ENCODE measurements at places on chromosomes 1 and 21. TPM values are rescaled to one million over a fixed set of nuclear protein-coding genes. Genes with fewer than 3 reads are reported as not detected.

- DNase-seq, result no peak
Observed at GRCh38 chr21:43280949-43281633, 112.3 kb downstream of the CRYAA start.

DNA sequence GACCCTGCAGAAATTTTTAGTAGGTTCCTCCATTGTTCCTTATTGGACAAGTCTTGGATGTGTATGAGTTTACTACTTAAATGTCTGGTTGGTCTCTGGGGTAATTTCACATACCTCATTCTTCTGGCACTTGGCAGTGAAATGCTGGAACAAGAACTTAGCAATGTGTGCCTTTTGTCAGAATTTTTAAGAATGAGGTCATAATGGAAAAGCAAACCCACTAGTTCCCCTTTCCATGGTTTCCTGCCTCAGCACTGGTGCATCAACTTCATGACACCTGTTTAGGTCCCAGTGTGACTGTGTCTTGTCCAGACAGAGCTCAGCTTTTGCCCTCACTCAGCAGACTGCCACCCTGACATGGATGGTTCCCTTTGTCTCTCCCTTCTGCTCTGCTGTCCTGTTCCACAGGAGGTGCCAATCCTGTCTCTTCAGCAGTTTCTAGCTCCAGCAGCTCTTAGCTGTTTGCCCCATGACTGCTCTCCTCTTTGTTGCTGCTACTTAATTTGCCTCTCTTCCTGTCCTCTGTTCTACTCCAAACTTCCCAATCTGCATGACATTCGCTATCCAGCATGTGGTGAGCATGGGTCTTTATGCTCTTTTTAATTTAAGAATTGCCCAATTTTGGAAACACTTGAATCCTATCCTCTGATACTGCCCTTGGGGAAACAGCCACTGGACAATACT is 135.6 kb downstream of the CYYR1 start:
- DNase-seq, result no peak

DNA sequence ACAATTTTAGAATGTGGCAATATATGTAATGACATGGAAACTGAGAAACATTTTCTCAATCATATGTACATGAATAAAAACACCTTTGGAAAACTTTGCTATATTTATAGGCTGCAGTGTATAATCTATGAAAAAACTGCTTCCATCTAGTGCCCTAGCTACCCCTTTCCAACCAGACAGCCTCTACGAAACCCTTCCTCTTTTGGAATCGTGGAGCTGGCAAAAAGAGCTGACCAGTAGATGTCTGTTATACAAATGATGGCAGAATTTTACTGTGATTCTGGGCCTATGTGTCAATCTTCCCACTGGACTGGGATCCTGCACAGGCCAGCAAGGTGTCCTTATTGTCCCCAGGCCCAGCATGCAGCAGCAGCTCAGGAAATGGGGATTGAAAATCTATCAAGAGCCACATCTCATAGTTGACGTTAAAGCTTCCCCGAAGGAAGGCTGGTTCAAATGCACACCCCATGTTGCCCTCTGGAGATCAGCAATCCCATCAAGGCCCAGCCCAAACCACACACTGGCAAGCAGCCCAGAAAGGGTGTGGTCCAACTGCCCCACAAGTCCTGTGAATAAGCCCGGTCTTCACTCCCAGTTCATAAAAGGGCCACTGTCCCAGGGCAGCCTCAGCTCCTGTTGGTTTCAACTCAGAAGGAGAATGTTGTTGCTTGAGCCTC is 8.8 kb upstream of the FAM20B start:
- DNase-seq, result peak; percentile 80

- no peak for DNase-seq
Observed at GRCh38 chr1:32998064-32998463, 33.5 kb upstream of the RNF19B start.

- no peak for DNase-seq
Observed at GRCh38 chr1:206766251-206766856, 4.2 kb upstream of the IL19 start.

GRCh38 chr21:25396135-25396711 is 211.1 kb downstream of the MRPL39 start:
- no peak for DNase-seq

GRCh38 chr1:154794608-154795007 is 75.5 kb downstream of the KCNN3 start:
- DNase-seq, result no peak

GRCh38 chr21:44384968-44385367 is 31.5 kb downstream of the TRPM2 start:
- DNase-seq, result no peak

GRCh38 chr1:226404904-226405222 is 3.0 kb downstream of the PARP1 start:
- DNase-seq, result no peak

DNA sequence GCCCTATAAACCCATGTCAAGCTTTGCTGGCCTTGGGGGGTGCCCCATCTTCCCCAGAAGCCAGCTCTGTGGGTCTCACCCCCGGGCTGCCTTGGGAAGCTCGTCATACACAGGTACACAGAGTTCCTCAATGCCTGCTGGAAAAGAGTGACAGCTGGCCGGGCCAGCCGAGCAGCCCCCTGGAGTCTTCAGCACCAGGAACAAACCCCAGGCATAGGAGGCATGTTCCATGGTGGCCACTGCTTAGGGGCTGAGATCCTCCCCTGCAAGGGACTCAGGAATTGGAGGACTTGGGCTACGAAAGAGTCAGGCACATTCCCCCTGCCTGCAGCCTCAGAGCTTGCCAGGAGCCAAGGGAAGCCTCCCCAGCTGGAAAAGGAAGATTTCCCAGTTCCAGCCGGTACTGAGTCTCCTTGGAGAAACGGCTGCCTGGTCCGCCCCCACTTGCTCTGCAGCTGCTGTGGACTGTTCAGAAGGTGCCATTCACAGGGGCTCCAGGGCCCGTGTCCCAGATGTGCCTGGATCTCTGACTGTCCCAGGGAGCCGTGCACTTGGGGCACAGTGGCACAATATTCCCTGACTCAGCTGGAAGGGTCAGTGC is 89.5 kb downstream of the STUM start:
- no peak for DNase-seq

GRCh38 chr1:239053279-239053678 is 333.1 kb upstream of the CHRM3 start:
- DNase-seq, result no peak

- DNase-seq, result no peak
Observed at GRCh38 chr1:191558379-191558778, 599.9 kb upstream of the RGS18 start.

DNA sequence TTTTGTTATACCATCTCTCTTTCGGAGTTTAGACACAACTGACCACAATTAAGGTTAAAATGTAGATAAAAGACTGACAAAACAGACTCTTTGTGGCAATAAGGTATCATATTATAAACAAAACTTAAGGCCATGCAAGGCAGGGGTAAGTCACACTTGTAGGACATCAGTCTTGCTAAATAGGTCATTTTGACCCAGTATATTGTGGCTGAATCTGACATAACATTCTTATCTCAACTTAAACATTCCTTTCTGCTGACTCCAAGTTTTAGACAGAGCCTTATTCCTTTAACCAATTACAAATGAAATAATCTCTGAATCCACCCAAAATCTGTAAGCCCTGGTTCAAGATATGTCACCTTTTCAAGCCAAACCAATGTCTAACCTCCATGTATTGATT is 733.4 kb upstream of the B3GALT2 start:
- DNase-seq, result no peak

GRCh38 chr1:62045574-62045973 is 149.1 kb upstream of the L1TD1 start:
- no peak for DNase-seq

Gene TTLL10
- total RNA-seq, result 0.16 TPM

Gene GJA4
- 8.9 TPM for total RNA-seq

Gene TTC39A
- total RNA-seq, result 0.96 TPM

Gene OLFM3
- not detected for total RNA-seq

Gene ITLN1
- 938 TPM for total RNA-seq

Gene IL20
- 1.5 TPM for total RNA-seq

Data from breast epithelium (tissue), 4 donors.